Esophagus squamous epithelium (tissue), 5 donors: ENCODE measurements at places on chromosomes 3 and 15.

DNA sequence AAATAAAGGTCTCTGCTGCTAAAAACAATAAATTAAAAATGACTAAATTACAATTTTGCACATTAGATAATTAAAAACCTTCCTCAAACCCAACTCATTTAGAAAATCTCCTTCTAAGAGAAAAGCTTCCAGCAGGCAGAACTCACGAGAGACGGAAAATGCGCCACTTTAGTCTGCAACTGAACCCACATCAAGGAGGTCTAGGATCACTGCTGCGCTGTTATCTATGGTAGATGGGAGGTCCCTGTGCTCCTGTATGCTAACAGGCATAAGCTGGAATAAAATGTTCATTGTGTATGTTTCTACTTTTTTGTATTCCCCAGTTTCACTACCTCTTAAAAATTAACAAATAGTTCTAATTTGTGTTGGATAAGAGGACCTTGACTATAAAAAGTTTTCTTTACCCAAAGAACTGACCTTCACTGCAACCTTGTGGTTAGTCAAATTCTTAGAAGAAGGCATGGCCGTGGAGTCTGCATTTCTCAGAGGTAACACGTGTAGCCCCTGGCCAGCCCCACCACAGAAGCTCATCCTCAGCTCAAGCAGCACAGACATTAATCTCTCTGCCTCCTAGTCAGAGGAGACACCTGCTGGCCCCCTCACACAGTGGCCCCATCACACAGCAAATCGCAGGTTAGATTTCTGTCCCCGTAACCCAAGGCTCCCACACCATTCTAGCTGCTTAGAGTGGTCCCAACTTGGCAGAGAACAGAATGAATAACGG, 22.3 kb downstream of the STIMATE start:
- no peak for DNase-seq

DNA sequence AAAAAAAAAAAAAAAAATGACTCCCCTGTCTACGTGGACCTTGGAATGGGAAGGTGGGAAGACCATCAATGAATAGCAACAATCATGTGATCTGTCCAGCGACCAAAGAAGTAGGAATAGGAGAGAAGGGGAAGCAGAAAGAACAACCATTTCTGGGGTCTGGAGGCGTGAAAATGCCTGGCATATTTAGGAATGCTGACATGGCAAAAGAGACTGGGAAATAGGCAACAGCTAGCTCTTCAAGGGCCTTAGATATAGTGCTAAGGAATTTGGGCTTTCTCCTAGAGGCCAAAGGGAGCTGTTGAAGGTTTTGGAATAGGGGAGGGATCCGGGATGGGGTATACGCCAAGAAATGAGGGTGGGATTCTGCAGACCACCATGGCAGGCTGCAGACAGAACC, 5.9 kb downstream of the SLC22A13 start:
- DNase-seq: no peak

GRCh38 chr15:38520035-38520434, 44.6 kb downstream of the RASGRP1 start:
- no peak for DNase-seq

DNA sequence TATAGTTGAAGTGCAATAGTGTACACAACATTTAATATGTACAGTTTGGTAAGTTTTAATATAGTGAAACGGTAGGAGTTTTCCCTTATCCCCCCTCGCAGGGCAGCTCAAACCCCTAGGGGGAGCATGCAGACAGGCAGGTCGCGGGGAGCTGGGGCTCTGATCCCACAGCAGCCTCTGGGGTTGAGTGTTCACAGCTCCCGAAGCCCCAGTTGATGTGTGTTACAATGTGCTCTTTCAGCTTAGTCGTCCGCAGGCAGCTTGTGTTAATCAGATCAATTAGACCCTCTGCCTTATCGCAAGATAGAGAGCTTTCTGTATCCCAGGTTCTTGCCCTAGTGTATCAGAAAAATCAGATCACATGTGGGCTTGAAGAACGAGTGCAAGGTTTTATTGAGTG, 143.1 kb upstream of the CHRNA7 start:
- DNase-seq: no peak

- DNase-seq: no peak
Measured at GRCh38 chr3:14689247-14689980, 14.5 kb downstream of the C3orf20 start.

DNA sequence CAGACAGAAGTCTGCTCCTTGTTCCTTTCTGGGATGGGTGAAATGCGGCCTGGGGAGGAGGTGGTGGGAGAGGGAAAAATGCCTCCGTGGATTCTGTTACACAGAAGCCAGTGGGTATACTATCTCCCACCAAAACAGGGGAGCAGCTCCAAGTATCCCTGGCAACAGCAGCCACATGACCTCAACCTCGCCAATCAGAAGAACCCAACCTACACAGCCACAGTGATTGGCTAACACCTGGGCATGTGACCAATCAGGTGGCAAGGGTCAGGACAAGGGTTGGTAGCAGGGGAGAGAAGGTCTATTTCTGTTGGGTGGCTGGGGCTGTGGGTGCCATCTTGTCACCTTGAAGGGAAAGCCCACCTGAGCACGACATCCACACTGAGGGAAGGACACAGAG, 9.1 kb upstream of the ACAD9 start:
- DNase-seq: no peak

- DNase-seq: no peak
Measured at GRCh38 chr15:65275728-65276126, 11.0 kb downstream of the PARP16 start.

- no peak for DNase-seq
Measured at GRCh38 chr15:26294059-26294689, 431.0 kb upstream of the ATP10A start.

DNA sequence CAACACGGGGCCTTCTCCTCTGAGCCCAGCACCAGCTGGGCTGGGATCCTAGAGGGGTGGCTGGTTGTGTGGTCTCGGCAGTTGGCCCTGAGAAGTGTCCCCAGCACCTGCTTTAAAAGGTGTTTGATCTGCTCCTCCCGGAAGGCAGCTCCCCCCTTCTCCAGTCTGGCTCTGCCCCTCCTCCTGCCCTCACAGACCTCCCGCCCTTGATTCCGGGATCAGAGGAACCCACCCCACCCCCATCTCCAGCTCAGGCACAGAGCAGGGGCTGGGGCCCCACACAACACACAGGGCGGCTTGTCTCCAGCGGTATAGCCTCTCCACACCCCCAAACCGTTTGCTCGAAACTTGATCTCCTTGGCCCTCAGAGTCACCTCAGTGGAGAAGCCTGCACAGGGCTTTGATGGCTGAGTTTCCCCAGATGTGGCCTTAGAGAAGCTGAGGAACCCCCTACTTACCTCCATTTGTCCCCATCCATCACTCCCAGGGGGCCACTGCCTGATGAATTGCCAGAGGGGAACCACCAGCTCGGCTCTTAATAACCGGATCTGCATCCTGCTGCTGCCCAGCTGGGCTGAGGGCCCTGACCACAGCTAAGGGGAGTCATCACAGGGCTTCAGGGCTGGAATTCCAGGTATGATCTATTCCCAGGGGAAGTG, 6.4 kb upstream of the STRA6 start:
- no peak for DNase-seq

GRCh38 chr15:65264863-65265430, 21.7 kb downstream of the PARP16 start:
- no peak for DNase-seq

DNA sequence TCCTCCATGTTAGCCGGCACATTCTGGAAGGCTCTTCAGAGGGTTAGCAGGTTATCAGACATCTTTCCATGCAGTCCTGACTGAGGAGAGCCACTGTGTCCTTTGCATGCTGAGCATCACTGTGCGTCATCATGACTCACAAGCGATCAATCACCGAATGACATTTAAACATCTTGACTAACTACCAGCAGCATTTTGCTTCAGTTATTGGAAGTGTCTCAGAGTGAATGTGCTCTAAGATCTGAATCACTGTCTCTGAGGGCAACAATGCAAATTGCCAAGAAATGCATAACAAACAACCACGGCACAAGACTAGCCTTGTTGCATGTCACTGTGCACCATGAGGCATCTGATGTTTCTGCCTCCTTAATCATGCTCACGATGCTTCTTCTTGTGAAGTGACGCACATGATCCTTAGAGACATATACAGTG, 18.3 kb upstream of the ATP8B4 start:
- DNase-seq: no peak

- DNase-seq: no peak
Measured at GRCh38 chr3:89186456-89186855, 79.0 kb downstream of the EPHA3 start.

- no peak for DNase-seq
Measured at GRCh38 chr15:91793771-91794170, 59.7 kb upstream of the SLCO3A1 start.

GRCh38 chr3:87268646-87269211, 7.7 kb downstream of the POU1F1 start:
- no peak for DNase-seq

DNA sequence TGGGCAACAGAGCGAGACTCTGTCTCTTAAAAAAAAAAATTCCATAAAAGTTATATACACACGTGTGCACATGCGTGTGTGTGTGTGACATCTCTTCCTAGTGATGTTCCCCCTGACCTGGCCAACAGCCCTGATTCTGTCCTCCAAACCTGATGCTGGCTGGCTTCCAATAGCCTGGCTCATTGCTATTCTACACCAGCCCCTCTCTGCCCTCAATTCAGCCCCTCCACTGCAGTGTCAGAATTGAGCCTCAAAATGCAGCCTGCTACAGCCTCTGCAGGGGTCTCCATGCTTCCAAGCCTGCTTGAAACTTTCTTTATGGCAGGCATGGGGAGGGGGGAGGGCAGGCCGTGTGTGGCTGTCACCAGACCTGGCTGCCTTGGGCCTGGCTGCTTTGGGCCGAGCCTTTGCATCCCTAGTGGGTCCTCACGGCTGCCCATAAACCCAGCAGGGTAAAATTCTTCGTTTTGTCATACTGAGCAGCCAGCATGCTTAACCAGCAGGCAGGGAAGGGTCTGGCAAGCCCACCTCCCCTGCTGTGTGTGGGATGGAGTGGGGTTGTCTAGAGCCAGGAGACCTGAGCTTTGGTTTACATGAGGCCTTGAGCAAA, 22.7 kb upstream of the DOCK3 start:
- no peak for DNase-seq

- no peak for DNase-seq
Measured at GRCh38 chr15:40702077-40702476, 7.1 kb downstream of the RAD51 start.

- DNase-seq: no peak
Measured at GRCh38 chr15:63939531-63940130, 105.9 kb upstream of the HERC1 start.

DNA sequence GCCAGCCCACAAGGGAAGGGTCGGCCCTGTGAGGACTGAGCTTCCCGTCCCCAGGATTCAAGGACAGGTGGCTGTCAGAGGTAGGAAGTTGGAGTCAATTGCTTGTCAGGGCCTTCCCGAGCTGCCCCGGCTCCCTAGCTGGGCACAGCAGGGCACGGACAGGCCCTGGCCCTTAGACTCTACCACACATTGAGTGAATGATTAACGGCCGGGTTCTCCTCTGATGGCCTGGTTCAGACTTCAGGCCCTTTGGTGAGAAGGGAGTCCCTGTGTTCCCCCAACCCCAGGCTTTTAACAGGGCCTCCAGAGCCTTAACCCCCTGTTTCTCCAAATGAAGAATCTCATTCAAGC, 16.4 kb upstream of the FGD5 start:
- DNase-seq: no peak

DNA sequence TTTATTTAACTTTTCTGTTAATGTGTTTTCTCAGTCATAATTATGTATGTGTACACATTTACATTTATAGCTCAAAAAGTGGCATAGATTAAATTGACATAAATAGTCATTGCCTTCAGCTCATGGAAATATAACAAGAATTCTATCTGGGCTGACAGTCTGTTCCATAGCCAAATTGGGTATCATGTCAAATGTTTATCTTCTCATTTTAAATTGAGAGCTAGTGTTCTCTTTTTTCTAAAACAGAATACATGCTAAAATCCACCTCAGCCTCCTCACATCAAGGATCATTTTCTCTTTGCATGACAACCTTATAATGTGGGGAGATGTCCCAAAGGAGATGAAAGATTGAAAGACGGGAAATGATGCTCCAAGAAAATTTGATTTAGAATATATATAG, 144.1 kb upstream of the BCHE start:
- DNase-seq: no peak

- no peak for DNase-seq
Measured at GRCh38 chr15:55366981-55367380, 41.2 kb downstream of the CCPG1 start.

GRCh38 chr15:78052001-78052401, 25.5 kb downstream of the TBC1D2B start:
- DNase-seq: no peak

DNA sequence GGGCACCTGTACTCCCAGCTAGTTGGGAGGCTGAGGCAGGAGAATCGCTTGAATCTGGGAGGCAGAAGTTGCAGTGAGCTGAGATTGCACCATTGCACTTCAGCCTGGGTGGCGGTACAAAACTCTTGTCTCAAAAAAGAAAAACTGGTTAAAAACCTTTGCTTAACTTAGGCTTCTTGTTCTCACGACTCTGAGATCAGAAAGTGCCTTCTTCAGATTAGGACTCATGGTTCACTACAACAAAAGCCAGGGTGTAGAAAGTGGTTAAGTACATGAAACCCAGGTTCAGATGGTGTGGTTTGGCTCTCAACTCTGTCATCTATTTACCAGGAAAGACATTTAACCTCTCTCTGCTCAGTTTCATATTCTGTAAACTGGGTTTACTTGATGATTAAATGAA, 168.4 kb downstream of the TUSC7 start:
- DNase-seq: no peak

DNA sequence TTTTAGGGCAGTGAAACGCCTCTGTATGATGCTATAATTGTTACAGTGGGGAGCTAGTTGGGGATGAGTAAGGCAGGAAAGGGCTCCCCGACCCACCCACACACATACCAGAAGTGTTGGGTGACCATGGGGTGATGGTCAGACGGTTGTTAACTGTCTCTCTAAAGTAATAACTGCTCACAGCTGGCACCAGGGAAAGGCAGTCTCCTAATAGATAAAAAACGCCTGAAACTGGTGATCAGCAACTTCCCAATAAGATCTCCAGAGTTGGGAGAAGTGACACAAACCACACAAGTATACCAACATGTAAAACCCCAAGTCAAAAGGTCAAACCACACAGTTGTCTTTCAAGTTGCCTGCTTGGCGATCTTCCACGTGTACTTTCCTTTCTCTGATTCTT, 346.5 kb upstream of the CNTN4 start:
- no peak for DNase-seq

- DNase-seq: no peak
Measured at GRCh38 chr15:39142500-39142899, 438.4 kb upstream of the THBS1 start.
